ENCODE measurements at places on chromosomes 11 and 22.
A peak's percentile ranks its signal among the peaks of the same experiment; 100 is the strongest.

DNA sequence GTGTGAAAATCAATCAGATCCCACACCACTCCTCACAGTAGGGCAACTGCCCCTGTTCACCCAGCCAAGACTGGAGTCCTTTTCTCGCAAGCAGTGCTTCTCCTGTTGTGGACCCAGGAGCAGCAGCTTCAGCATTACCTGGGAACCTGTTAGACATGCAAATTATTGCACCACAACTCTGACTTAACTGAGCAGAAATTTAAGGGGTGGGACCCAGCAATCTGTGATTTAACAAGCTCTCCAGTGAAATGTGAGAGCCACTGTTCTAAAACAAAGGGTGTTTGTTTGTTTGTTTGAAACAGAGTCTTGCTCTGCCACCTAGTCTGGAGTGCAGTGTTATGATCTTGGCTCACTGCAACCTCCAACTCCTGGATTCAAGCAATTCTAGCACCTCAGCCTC lies 591.4 kb downstream of the SOX6 start:
- DNase-seq = no peak

GRCh38 chr22:50686794-50687193 lies 14.2 kb downstream of the SHANK3 start:
- DNase-seq = no peak

- no peak for DNase-seq
These were observed 2.7 kb downstream of the CYB5R2 start for GRCh38 chr11:7670641-7671040.

GRCh38 chr22:45009606-45010531 lies at the start of gene PHF21B:
TSS of gene PHF21B (minus strand) at chr22:45010005. CDS start at chr22:45009549, 456 bp downstream.
- DNase-seq = peak; percentile 13

DNA sequence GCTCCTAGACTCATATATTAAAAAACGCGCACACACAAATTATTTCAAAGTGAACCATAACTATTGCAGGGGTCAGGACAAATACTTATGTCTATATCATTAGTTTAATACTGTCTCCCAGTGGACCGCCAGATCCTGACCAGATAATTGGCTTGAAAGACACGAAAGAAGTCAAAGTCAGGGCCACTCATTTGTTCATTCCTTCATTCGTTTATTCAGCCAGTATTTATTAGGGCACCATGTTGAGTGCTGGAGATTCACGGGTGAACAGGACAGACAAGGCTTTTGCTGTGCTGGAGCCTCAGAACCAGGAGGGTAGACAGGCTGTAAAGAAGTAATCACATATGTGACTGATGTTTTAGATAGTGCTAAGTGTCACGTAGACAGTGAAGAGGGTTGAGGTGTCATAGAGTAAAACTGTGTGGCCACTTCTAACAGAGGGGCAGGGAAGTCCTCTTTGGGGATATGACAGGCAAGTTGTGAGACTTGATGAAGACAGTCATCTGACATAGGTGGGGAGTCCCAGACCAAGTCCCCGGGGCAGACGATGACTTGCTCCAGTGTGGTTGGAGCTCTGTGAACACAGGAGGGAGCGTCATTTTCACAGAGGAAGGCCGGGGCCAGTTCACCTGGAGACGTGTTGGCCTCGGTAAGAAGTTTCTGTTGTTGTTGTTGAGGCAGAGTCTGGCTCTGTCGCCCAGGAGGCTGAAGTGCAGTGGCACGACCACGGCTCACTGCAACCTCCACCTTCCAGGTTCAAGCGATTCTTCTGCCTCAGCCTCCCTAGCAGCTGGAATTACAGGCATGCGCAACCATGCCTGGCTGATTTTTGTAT lies 25.9 kb downstream of the RBX1 start:
- DNase-seq = no peak

- DNase-seq = peak; percentile 42
These were observed 11.1 kb downstream of the GRK2 start for GRCh38 chr11:67277231-67277961.

DNA sequence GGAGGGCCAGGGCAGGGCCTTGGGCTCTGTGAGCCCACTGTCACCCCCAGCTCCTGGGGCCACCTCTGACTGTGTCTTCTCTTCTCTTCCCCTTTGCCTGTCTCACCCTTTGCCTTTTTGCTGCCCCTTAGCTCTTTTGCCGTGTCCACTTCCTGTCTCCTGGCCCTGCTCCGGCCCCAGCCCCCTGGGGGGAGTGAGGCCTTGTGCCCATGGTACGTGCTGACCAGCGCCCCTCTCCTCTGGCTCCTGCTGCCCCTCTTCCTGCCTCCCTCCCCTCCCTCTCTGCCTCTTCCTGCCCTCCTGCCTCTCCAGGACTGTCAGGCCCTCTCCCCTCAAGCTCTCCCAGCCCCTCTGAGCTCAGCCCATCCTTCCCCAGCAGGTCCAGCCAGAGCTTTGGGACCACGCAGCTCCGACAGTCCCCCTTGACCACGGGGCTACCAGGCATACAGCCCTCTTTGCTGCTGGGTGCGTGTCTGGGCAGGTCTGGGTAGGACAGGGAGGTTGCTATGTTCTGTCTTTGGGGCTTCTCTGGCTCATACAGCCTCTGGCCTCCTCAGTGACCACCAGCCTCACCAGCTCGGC lies 11.7 kb downstream of the TMEM258 start:
- no peak for DNase-seq

DNA sequence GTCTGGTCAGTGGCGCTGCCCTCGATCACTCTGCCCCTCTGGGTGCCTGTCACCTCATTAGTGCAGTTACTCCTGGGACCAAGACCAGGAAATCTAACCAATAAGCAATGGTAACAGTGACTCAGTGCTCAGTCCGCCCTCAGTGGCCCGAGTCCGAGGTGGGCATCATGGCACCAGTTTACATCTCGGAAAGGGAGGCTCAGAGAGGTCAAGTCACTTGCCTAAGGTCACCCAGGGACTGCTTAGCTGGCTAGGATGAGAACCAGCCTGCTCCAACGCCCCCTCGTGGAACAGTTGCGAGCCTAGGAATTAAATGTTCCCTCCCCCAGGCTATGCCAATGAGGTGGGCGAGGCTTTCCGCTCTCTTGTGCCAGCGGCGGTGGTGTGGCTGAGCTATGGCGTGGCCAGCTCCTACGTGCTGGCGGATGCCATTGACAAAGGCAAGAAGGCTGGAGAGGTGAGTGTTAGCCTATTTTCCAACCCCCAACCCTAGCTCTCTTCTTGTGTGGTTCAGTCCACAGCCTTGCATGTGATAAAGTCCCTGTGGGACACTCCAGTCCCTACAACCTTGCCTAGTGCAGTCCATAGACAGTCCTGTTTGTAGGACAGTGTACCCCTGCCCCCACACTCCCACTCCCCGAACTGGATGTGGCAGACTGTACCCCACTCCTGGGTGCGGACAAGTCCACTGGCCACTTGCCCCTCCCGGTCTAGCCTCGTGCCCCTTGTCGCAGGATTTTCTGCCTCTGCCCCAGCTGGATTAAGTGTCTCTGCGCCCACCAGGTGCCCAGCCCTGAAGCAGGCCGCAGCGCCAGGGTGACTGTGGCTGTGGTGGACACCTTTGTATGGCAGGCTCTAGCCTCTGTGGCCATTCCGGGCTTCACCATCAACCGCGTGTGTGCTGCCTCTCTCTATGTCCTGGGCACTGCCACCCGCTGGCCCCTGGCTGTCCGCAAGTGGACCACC lies 1.1 kb downstream of the MTFP1 start:
- DNase-seq = peak; percentile 75

DNA sequence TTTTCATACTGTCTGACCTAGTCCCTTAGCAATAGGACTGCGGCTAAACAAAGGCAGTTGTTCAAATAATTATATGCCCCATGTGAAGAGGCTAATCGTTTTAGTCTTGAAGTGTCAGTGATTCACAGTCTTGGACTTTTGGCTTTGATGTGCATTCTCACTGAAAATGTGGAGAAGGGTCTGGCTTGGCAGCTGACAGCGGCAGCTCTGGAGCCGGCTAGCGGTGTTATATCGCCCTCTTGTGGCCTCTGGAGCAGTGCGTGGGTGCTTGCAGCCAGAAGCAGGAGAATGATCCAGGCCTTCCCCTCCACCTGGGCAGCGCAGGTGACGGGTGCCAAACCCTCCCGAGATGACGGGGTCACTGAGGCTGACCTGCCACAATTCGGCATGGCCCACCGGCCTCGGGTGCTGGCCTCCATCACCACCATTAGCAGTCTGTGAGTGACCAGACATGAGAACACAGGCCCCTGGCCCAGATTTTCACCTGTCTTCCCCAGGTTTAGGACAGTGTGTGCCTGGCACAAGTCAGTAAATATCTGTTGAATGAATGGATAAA lies 90.3 kb upstream of the PITPNB start:
- DNase-seq = peak; percentile 79

DNA sequence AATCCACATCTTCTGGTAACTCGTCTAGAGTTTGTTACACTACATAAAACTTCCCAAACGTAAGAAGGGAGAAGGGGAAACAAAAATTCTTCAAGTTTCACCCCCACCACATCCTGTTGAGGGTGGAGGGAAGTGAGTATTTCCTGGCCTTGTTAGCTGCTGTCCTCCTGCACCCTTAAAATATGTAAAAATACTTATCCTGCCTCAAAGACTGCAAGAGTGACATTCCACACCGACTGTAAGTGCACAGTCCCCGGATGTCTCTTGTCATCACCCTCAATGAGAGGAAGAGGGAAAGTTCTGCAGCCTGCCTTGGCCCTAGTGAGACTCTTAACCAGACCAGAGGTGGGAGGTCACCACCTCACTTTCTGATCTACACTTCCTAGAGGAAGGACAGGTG lies 3.3 kb downstream of the TMEM121B start:
- no peak for DNase-seq
